Activated T-helper 17 cell treated with anti-CD3 and anti-CD28 coated beads, Interleukin-2, amount 50 U/mL, for 72 hours (primary cell): ENCODE measurements at places on chromosomes 5 and 9. TPM values are rescaled to one million over a fixed set of nuclear protein-coding genes. Genes with fewer than 3 reads are reported as not detected.

GRCh38 chr5:174750711-174751110 is 26.3 kb downstream of the MSX2 start:
- ATAC-seq = no peak

GRCh38 chr9:91066856-91067255 is 265.2 kb downstream of the SYK start:
- no peak for ATAC-seq

The NINJ1 gene
- 56.0 TPM for total RNA-seq

- ATAC-seq = peak; percentile 65
Measured at GRCh38 chr5:55829956-55830355, 21.2 kb upstream of the IL31RA start.

GRCh38 chr5:141223112-141223783 is at the start of gene PCDHB14:
Gene PCDHB14 (plus strand): TSS chr5:141223343. CDS start chr5:141223506, 163 bp downstream.
- ATAC-seq = no peak

DNA sequence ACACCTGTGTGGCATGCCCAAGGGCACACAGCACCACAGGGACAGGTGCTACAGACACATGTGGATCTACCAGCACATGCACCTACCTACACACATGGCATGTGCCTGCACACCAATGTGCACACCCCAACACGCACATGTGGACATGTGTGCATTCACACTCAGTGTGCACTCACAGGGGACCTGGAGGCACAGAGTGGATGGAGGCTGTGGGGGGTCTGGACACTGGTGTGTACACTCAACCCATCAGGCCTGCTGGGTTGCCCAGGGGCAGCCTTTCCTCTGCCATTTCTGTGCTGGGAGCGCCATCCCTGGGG is 1.7 kb downstream of the CRB2 start:
- ATAC-seq = no peak

GRCh38 chr5:134086943-134087305 is 27.6 kb upstream of the TCF7 start:
- ATAC-seq = peak; percentile 86

DNA sequence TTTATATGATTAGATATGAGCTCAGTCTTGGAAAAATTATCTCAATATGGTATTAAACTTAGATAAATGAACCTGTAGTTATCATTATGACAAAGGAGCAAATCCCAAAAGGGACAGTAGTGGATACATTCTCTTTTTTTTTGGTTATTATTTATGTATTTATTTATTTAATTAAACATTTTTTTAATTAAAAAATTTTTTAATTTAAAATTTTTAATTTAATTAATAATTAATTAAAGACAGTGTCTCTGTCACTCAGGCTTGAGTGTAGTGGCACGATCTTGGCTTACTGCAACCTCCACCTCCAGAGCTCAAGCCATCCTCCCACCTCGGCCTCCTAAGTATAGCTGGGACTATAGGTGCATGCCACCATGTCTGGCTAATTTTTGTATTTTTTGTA is 15.6 kb downstream of the ANKHD1 start:
- no peak for ATAC-seq

DNA sequence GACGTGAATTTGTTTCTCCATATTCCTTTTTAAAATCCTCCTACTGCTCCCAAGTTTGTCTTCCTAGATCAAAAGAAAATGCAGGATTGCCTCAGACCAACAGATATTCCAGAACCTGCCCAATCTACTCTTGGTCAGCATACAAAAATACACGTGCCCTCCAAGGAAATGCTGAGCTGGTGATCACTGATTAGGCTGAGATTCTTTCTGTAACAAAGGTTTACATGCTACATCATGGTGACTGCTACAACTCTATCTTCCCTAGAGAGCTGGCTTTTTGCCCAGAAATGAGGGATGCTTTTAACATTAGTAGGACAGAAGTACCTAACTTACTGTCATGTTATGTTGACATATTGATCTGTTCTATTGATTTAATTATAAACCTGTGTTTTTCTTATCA is 35.5 kb downstream of the OR2Y1 start:
- ATAC-seq = no peak

GRCh38 chr9:21549251-21549765 is 67.2 kb upstream of the IFNE start:
- no peak for ATAC-seq

DNA sequence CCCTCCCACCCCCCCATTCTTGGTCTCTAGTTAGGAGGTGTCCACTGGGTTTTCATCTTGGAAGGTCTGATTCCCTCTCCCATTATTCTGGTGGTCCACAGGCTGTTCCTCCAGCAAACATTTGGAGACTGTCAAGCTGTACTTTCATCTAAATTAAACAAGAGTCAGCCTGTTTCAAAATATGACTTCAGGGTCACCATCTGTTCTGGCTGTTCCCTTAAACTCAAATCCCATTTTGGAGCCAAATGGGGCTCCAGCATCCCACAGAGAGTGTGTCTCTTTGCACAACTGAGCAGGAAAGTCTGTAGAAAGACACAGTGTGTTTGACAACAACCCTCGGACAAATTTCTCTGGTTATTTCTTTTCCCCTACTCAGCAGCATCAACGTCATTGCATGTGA is 20.5 kb downstream of the COL15A1 start:
- no peak for ATAC-seq

The S100Z gene
- total RNA-seq = 7.5 TPM

DNA sequence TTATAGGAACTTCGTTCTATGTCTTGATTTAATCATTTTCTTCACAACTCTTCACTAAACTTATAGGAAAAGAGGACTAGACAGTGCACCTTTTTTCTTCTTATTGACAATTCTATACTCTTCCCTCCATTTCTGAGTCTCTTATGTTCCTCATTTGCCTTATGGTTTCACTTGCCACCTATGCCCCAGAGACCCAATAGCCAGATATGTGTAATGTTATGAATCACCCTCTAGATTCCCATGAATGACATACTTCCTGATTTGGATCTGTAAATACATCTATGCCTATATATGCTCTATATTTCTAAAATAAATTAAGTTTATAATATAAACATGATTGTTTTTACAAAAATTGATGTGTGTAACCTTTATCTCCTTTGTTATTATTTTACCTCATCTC is 514.1 kb upstream of the MEF2C start:
- ATAC-seq = no peak

- ATAC-seq = no peak
Measured at GRCh38 chr5:174177976-174178605, 132.6 kb downstream of the NSG2 start.

The POLE3 gene
- 35.5 TPM for total RNA-seq

- ATAC-seq = no peak
Measured at GRCh38 chr5:150659360-150660107, 1.5 kb upstream of the MYOZ3 start.

The ASS1 gene
- 1.4 TPM for total RNA-seq

The C9orf153 gene
- total RNA-seq = 0.26 TPM

DNA sequence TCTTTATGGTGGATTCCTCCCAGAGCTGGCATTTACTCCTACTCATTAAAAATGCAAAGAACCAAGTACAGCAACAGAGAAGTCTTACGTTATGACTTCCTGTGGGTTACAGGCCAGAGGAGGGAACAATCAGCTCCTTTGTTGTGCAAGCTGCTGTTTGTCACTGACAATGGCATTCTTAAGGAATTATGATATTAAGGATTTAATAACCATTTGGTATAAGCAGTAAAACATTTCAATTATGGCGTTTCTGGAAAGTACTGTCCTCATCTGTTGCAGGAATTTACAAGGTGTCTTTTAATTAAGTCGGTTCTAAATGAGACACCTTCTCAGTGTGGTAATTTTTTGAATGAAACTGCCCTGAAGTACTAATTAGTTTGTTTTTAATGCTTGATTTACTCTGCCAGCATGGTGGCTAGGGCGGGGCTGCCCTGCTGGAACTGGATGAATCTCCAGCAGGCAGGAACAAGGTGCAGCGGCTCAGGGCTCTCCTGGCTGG is 49.1 kb upstream of the VDAC1 start:
- peak; percentile 72 for ATAC-seq

- ATAC-seq = no peak
Measured at GRCh38 chr5:126707080-126707479, 69.9 kb upstream of the LMNB1 start.

- peak; percentile 93 for ATAC-seq
Measured at GRCh38 chr9:3467593-3468219, 58.1 kb downstream of the RFX3 start.

The HMCN2 gene
- total RNA-seq = not detected

The TAF11L13 gene
- total RNA-seq = not detected

The SPATA31D3 gene
- total RNA-seq = not detected

DNA sequence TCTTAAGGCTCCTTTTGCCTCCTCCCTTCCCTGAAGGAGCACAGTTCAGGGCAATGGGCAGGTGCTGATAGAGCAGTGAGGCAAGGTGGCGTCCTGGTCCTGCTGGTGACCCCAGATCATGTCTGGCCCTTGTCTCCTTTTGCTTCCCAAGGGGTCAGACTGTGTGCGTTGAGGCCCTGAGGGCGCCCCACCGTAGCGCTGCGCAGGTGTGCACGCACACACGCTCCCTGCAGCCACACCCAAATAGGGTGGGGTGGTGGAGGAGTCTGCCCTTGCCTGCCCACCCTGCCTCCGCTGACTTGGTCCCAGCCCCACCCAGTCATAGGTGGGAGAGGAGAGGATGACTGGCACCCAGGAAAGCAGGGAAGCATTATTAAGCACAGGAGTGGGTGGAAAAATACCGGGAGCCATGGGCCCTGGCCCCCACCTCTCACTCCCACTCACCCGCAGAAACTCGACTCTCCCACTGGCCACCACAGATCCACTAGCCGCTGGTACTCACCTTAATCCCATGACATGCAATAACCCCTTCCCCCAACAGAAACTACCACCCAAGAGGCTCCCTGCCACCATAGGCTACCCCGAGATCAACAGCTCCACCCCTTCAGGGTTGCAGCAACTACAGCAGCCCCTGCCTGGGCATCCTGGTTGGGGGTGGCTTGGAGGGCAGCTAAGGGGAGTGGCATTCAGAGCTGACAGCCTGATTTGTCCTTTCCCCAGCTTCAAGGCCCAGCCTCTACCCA is 16.7 kb downstream of the PDLIM4 start:
- ATAC-seq = no peak

DNA sequence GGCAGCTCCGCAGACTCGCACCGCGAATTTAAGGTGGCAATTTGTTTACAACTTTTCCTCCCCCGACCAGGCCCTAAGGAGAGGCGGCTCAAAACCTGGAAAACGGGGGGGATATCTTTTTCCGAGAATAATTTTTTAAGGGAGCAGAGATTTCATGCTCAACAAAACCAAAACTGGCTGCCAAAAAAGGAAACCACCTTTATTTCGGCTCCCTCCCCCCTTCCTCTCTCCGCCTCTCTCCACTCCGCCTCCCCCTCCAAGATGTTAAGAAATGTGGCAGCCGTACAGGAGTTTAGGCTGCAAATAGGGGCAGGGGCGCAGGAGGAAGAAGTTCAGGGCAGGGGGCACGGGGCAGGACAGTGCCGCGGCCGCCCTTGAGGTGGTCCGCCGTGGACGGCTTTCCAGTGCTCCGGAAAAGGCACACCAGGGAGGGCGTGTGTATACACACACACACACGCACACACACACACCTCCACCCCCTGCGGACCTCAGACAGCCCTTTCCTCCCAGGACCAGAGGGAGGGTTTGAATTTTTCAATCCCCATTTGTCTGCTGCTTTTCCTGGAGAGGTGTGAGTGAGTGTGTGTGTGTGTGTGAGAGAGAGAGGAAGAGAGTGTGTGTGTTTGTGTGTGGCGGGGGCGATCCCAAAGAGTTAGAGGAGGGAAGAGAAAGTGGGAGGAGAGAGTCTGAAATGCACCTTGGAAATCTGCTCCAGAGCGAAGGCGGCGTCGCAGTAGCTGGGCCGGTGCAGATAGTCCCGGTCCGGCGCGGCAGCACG is 9.1 kb downstream of the PTCH1 start:
- ATAC-seq = peak; percentile 5

GRCh38 chr5:88405783-88406182 is 137.1 kb upstream of the TMEM161B start:
- no peak for ATAC-seq

The TLE1 gene
- 0.13 TPM for total RNA-seq

GRCh38 chr5:57601996-57602395 is 119.4 kb upstream of the ACTBL2 start:
- ATAC-seq = no peak

The CDO1 gene
- not detected for total RNA-seq

The SLC34A3 gene
- total RNA-seq = not detected

The GLRA1 gene
- not detected for total RNA-seq

The ZBTB6 gene
- total RNA-seq = 14.8 TPM
